ENCODE measurements at places on chromosomes 3 and 15.

- no peak for DNase-seq
Observed at GRCh38 chr3:90054311-90054710, 946.9 kb downstream of the EPHA3 start.

- DNase-seq = no peak
Observed at GRCh38 chr3:128229106-128229857, 76.0 kb downstream of the EEFSEC start.

DNA sequence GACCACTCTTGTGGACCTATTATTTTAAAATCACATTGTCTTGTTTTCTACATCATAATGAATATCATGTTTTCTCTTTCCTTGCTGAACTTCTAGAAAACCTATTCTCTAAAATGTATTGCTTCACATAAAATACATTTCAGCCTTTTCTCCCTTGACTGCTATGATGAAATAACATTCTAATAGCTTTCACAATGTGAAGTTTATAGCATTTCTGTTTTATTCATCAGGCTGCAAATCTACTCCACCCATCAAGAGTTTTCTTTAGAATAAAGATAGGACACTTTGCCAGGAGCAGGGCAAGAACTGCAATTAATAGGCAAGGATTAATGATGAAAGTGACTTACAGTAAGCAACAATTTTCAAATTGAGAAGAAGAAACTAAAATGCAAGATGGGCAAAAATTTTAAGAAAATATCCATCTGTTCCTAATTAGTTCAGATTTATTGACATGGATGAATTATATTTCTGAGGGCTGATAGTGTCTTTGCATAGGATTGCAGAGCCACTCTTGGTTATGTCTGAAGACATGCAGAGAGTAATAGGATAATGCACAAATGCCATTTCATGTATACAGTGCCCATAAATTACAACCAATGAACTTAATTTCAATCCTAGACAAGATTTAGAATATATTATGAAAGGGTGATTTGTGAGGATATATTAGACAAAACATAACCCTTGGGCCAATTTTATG lies 21.7 kb downstream of the LEKR1 start:
- no peak for DNase-seq

DNA sequence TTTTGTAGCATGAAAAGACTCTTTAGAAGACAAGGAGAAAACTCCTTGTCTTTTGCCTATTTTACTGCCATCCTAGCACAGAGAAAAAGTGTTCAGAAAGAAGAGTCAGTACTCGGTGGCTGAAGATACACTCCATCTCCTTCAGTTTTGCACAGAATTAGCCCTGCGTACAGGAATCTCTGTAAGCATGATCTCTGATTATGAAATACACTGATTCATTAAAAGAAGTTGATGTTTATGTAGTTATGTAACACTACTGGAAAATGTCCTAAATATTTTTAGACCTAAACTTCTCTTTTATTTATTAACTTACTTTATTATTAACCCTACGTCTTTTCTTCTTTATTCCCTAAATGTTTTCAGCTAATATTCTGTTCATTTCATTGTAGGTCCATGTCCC lies 138.4 kb downstream of the LEKR1 start:
- DNase-seq = no peak

DNA sequence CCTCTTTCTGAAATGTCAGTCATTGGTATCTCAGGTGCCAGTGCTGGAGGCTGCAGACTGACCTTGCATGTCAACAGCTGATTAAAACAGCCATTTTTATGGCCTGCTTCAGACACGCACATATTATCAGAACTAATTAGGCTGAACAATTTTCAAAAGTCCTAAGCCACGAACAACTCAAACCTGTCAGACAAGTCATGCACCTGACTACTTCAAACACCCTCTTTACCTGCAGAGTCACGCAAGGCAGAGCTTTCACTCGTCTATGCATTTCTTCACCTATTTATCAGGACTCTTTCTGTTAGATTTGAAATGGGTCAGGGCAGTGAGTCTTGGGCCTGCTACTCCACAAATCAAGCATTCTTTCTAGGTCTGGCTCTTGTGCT lies 26.7 kb downstream of the CLK3 start:
- DNase-seq = no peak

All from KG1 (cell line).